ENCODE measurements at places on chromosomes 5 and 9.

GRCh38 chr5:57171816-57172465 lies 1.9 kb upstream of the GPBP1 start:
- no peak for DNase-seq

GRCh38 chr9:130213911-130214761 lies 41.9 kb downstream of the NCS1 start:
- no peak for DNase-seq

GRCh38 chr5:88502179-88503040 lies 233.8 kb upstream of the TMEM161B start:
- DNase-seq, result no peak

GRCh38 chr5:94613583-94613982 lies 4.8 kb downstream of the KIAA0825 start:
- DNase-seq, result no peak

DNA sequence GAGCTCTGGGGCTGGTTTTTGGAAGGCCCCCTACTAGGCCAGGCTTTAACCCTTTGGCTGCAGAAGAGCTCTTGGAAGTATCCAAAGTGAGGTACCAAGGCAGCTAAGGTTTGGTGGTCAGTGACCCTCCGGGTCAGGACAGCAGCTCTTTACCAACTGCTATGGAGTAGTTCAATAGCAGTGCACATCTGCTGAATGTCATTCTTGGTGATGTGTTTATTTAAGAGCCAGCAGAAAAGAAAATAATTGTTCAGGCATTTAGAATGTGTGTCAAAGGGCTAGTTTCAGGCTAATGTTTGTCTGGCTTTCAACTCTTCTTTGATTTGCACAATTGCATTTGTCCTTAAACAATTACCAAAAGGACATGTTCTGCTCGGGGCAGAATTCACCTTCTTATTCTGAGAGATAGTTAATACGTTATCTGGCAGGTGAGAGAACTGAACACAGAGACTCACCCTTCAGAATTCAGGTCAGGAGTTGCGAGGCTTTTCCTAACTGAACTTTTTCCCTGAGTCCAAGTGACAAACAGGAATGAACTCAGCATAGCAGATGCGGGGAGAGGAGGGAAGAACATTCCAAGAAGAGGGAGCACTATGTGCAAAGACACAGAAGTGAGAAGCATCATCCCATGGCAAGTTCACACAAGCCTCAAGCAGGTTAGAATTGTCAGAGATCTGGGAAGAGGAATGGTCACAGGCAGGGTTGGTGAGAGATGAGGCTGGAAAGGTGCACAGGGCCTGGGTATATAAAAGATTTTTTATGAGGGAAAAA lies 556.7 kb upstream of the TLE4 start:
- no peak for DNase-seq

GRCh38 chr5:34899066-34899465 lies 16.2 kb downstream of the RAD1 start:
- no peak for DNase-seq
